ENCODE measurements at places on chromosomes 3 and 15. TPM values are rescaled to one million over a fixed set of nuclear protein-coding genes. Genes with fewer than 3 reads are reported as not detected.
A peak's percentile ranks its signal among the peaks of the same experiment; 100 is the strongest.

DNA sequence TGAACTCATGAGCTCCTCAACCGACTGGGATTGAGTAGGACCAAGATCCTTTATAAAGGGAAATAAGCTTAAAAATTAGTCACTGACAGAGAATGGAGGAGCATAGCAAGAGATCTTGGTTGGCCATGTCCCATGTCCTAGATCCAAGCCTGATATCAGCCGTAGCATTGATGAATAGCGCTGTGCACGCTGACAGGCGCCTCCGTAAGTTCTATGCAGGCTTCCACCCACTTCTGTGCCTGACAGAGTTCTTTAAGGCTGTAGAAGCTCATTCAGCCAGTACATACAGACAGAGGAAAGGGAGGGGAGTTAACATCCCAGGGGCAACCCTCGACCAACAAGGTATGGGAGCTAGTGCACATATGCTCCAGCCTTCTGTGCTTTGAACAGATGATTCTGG lies 251.7 kb upstream of the TBC1D5 start:
- no peak for DNase-seq

- DNase-seq = no peak
Measured at GRCh38 chr3:112175646-112176045, 42.6 kb upstream of the GCSAM start.

DNA sequence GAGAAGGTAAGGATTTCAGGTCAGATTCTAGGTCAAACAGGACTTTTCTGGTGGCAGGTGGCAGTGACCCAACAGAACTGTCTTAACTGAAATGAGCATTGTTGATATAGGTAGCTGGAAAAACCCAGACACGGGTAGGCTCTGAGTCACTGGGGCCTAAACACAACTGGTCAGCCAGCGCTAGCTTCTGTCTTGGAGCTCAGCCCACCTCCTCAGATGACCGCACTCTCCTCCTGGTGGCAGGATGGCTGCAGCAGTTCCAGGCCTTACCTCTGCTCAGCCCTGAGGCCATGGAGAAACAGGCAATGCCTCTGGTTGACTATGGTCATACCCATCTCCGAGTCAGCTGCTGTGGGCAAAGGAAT lies 61.1 kb upstream of the GATA2 start:
- DNase-seq = peak; percentile 51

ITIH4 gene
- 19.1 TPM for total RNA-seq

PODXL2 gene
- total RNA-seq = 2.0 TPM
